ENCODE measurements at places on chromosomes 6 and 20.

- DNase-seq: no peak
Measured at GRCh38 chr6:104679971-104680370, 179.7 kb downstream of the HACE1 start.

- DNase-seq: peak; percentile 54
Measured at GRCh38 chr6:108002365-108003221, 44.6 kb upstream of the SEC63 start.

GRCh38 chr6:146984251-146984924 is 219.8 kb upstream of the STXBP5 start:
- no peak for DNase-seq

DNA sequence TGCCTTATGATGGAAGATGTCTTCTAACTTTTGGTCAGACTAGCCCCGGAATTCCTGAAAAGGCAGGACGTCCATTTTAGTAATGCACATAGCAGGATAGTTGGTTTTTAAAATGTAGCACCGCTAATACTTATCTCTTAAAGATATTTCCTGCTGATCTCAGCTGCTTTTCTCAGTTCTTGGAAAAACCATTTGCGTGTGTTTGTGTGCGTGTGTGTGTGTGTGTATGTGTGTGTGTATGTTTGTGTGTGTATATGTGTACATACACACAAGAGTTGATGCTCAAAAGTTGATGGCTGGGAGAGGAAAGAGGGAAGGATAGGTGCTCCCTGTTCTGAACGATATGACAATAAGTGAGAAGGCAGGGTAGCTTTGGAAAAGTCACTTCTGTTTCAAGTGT is 61.7 kb upstream of the SUPT3H start:
- DNase-seq: no peak

- peak; percentile 62 for DNase-seq
Measured at GRCh38 chr6:152750694-152751093, at the start of gene VIP. TSS of gene VIP (plus strand) at chr6:152750797. CDS start at chr6:152752178, 1,381 bp downstream.

- no peak for DNase-seq
Measured at GRCh38 chr6:1502041-1502440, 107.7 kb upstream of the FOXC1 start.

DNA sequence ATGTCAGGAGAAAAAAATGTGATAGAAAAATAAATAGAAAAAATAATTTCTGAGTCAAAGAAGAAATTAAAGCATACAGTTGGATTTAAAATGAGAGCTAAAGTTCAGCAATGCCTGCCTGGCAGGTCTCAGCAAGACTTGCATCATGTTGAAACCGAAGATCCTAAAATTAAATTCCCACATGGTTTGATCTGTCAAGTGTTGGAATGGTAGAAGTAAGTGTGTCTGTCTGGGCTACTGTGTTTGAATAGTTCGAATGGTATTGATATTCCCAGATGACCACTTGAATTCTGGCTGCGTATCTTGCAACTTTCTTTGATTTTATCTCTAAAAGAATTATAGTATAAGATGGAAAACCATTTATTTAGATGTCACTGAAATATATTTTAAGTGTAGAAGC is 1349.6 kb downstream of the EPHA7 start:
- DNase-seq: no peak

- DNase-seq: peak; percentile 36
Measured at GRCh38 chr20:63099456-63100173, 92.9 kb upstream of the BHLHE23 start.

DNA sequence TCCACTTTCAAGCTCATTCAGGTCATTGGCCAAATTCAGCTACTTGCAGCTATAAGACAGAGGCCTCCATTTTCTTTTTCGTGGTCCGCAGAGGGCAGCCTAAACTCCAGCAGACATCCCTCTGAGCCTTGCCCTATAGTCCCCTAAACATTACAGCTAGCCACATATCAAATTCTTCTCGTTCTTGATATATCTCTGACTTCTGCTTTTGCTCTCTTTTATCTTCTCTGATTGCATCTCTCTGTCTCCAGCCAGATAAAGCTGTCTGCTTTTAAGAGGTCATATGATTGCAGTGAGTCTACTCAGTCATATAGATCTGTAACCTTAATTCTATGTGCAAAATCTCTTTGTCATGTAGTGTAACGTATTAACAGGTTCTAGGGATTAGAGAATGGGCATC is 358.4 kb upstream of the RGS17 start:
- DNase-seq: no peak

DNA sequence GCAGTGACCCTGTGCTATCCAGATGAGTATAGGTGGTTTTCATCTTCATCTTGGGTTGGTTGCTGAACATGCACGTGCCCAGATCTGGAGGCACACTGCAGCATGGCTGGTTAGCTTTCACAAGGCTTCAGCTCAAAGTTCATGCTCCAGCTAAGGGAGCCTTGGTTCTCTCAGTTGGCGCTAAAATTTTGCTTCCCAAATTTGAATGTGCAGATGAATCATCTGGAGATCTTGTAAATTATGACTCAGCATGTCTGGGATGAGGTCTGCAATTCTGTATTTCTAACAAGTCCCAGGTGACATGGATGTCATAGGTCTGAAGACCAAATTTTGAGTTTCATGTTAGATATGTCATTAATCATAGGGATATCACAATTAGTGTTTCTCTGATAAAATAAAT is 230.8 kb downstream of the FOXA2 start:
- DNase-seq: no peak

GRCh38 chr20:44516491-44516890 is 5.4 kb downstream of the SERINC3 start:
- DNase-seq: no peak

DNA sequence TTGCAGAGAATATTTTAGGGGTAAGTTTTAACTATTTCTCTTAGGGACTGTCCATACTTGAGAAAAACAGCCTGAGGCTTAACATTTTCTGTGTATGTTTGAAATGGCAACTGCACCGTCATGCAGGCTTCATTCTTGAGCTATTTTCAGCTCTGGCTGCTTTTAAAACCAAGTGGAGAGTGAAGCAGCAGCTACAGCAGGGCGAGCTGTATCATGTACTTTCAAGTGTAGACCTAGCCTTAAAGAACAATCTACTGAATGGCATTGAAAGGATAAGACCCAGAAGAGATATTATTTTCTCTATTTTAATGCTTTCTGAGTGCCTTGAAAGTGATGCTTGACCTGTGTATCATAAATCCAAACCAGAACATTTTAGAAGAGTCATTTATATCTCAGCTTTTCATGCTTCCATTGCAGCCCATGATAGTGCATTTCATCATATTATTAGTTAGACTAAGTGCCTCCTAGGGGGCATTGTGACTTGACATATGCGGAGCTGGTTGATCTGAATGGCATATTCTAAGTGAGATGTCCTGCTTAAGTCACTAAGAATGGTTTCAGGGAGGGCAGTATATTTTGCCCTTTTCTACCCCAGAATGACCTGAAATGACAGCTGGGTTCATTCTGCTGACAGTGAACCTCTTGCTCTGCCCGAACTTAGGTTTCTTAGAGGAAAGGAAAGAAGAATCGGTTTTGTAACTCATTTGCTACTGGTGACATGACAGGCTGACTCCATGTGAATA is 85.3 kb downstream of the NKAIN2 start:
- no peak for DNase-seq

DNA sequence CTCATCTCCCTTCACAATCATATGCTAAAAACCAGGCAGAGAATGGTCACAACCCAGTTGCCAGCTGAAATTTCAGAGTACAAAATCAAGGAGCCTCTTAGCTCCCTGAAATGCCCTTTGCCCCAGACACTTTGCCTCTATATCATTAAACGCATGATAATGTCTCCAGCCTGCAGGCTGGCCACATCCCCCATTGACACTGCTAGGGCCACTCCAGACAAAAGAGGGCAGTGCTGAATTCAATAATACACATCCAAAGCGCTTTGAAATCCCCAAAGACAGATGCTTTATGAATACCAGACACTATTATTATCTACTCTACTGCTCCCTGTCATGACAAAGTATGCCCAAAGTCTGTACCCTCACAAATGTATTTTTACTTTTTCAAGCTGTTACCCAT is 348.3 kb upstream of the POU3F2 start:
- no peak for DNase-seq

GRCh38 chr6:3403238-3404173 is 53.3 kb downstream of the SLC22A23 start:
- DNase-seq: no peak

GRCh38 chr6:164010441-164011103 is 596.1 kb downstream of the QKI start:
- DNase-seq: no peak

GRCh38 chr6:139738801-139739455 is 364.5 kb upstream of the CITED2 start:
- DNase-seq: no peak

DNA sequence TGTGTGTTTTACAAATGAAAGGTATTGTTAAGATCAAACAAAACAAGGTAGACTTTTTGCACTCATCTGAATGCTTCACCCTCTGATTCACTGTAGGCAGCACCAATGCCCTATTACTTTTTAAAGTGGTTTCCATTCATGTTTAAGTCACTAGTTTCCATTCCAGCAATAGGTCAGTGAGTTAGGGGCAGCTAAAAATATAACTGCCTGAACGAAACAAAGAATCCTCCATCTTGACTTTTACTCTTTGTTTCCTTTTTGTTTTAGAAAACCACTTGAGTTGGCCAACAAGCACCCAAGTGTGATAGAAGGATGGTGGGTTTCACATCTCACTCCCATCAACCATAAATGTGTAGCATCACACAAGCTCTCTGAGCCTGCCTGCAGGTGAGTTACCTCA is 25.5 kb downstream of the CLIC5 start:
- no peak for DNase-seq

GRCh38 chr20:36582322-36582721 is 8.9 kb downstream of the TGIF2 start:
- DNase-seq: no peak

DNA sequence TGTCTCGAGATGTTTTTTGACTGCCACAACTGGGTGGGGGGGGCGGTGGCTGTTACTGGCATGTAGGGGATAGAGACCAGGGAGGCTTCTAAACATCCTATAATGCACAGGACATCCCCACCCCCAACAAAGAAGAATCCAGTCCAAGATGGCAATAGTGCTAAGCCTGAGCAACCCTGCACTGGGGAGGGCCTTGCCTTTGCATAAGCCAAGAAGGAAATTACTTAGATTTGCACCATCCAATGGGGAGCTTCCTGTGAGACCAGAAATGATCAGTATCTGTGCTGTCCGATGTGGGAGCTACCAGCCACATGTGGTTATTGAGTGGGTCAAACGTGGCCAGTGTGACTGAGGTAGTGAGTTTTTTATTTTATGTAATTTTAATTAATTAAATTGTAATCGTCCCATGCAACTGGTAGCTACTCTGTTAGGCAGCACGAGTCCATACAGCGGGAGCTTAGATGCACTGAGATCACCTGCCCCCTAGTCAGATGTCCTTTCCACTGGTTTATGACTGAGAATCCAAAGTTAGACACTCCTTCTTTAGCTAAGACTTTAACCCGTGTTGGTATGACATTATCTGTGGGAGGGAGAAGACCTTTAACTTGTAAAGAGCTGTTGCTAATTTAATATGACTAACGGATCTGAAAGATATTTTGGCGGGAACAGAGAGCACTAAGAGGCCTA is 97.4 kb upstream of the NEDD9 start:
- no peak for DNase-seq

DNA sequence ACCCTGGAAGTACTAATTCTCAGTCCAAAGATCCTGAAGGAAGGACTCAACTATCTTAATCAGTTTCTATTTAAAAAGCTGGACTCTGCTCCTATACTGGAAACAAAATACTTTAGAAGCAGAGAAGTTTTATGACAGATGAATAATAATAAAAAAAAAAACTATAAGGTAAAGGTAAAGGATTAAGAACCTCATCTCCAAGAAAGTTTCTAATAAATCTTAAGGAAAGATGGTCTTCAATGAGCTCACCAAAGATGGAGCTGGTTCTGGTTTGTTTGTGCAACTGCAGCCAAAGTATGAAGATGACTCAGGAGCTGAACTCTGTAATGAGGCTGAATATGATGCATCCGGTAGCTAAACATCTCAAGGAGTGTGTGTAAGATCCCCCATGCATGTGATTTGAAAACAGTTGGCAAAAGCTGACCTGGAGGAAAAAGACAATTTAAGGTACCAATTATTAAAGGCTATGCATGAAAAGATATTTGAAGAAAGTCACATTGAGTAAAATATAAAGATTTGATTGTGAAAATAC is 25.2 kb downstream of the MED23 start:
- DNase-seq: no peak

DNA sequence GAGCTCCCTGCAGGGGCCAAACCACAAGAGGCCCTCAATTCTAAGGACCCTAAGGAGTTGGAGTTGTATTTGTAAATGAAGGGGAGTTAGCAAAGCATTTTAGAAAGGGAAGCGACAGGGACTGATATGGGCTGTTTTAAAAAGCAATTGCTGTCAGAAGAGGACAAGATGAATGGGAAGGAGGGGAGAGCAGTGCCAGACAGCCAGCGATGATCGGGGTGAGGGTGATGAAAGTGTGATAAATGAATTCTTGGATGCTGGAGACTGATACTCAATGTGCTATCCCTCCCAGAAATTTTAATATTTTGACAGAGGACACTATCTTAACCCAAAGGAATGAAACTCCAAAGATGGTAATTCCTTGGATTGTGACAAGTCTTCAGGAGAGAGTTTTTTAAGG is 289.2 kb downstream of the CLIC5 start:
- no peak for DNase-seq

DNA sequence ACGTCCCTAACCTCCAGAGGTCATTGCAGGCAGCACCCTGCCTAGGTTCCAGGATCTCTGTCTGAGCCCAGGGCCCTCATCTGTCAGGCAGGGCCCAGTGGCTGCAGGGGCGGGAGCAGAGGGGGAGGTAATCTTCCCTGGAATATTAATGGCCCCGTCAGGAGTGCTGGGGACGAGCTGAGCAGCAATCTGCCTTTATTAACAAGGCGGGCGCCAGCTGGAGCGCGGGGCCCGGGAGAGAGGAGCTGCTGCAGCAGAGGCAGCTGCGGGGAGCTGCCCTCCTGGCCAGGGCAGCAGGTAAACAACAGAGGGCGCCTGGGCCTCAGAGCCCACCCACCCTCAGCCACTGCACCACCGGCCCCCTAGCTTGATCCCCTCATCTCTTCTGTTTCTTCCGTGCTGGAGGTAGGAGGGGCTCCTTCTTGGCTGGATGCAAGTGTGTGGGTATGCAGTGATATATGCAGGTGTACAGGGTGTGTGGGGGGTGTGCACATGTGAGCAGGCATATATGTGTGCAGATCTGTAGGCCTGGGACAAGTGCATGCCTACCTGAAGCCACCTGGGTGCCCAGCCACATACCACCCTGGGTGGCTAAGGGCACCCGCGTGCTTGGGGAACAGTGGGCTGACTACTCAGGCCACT is 131.8 kb upstream of the MLN start:
- no peak for DNase-seq

GRCh38 chr20:43579861-43580793 is 10.6 kb upstream of the IFT52 start:
- DNase-seq: no peak

DNA sequence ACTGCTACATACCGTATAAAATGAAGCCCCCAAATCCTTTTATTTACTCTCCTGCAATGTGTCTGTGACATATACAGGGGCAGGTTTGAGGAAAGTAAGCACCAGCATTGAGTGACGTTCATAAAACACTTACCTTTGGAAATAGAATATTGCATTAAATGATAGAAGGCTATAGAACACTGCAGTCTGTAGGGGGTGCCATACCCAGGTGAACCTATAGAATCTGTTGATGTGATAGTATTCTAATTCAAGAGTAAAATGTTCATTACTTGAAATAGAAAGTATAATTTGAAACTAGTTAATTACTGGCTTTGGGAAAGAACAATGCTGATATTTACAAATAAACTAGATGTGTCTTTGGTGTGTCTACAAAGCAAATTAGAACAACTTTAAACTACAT is 47.0 kb upstream of the PRL start:
- no peak for DNase-seq

GRCh38 chr20:53216856-53217576 is 244.9 kb downstream of the TSHZ2 start:
- peak; percentile 83 for DNase-seq

Measured in ecto neural progenitor cell (in vitro differentiated cells).